ENCODE measurements at places on chromosomes 1 and 21. TPM values are rescaled to one million over a fixed set of nuclear protein-coding genes. Genes with fewer than 3 reads are reported as not detected.

DNA sequence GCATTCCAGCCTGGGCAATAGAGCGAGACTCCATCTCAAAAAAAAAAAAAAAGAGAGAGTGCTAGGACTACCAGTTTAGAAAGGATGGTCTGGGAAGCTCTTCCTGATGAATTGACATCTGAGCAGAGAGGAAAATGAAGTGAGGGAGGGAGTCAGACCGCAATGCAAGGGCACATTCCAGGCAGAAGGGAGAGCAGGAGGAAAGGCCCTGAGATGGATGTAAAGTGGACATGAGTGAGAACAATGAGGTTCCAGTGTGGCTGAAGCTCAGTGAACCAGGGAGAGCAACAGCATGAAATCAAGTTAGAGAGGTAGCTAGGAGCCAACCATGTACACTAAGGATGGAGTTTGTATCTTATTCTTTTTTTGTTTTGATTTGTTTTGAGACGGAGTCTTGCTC, 55.9 kb upstream of the SPOCD1 start:
- DNase-seq: no peak

The ARHGEF16 gene
- total RNA-seq: 0.22 TPM

The CITED4 gene
- total RNA-seq: 8.4 TPM

GRCh38 chr1:244236101-244236500, 185.0 kb downstream of the ZBTB18 start:
- no peak for DNase-seq

The PLA2G2A gene
- not detected for total RNA-seq

Measured in CD4-positive, alpha-beta memory T cell (primary cell).